Activated B cell treated with CpG ODN at 0.5 μM for 24 hours (primary cell): ENCODE measurements at places on chromosomes 5 and 9. TPM values are rescaled to one million over a fixed set of nuclear protein-coding genes. Genes with fewer than 3 reads are reported as not detected.

Gene TPPP
- 0.04 TPM in 1 of 2 replicates, not detected in the other for total RNA-seq

GRCh38 chr5:99900302-99900852 lies 634.8 kb upstream of the FAM174A start:
- H3K27me3 ChIP-seq, result no peaks in the 10 kb centered on the region
- no peaks in the 10 kb centered on the region for H3K4me1 ChIP-seq

DNA sequence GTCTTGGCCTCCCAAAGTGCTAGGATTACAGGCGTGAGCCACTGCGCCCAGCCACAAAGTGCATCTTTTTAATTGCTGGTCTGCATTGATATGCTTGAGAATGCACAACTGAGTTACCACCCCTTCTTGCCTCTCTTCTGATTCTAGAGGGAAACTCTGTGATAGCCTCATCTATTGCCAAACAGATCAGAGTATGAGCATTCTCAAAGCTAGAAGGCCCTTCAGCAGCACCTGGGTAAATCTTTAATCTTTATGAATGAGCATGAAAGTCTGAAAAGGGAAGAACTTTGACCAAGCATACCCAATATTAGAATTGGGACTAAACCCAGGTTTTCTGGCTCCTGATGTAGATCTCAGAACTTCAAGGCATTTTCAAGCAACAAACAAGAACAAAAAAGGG lies 298.3 kb upstream of the TNC start:
- H3K4me1 ChIP-seq, result peaks cover 14% of the 10 kb centered on the region
- H3K27me3 ChIP-seq, result no peaks in the 10 kb centered on the region
- no peak for DNase-seq
- H3K4me3 ChIP-seq, result no peak overlapping the region
- no peaks in the 10 kb centered on the region for H3K36me3 ChIP-seq

Gene TNFSF8
- 0.69 and 1.0 TPM in 2 replicates for total RNA-seq

- H3K27me3 ChIP-seq, result no peaks in the 10 kb centered on the region
- H3K4me3 ChIP-seq, result no peak overlapping the region
- peaks cover 9% of the 10 kb centered on the region for H3K36me3 ChIP-seq
Measured at GRCh38 chr9:105305856-105306255, 61.4 kb downstream of the SLC44A1 start.

GRCh38 chr5:179870952-179871351 lies 12.3 kb upstream of the MRNIP start:
- H3K27me3 ChIP-seq, result no peaks in the 10 kb centered on the region
- no peak overlapping the region for H3K27ac ChIP-seq
- H3K36me3 ChIP-seq, result peaks cover 69% of the 10 kb centered on the region
- no peaks in the 10 kb centered on the region for H3K4me1 ChIP-seq
- no peak for DNase-seq
- H3K4me3 ChIP-seq, result no peak overlapping the region
